ENCODE measurements at places on chromosomes 1 and 21.

DNA sequence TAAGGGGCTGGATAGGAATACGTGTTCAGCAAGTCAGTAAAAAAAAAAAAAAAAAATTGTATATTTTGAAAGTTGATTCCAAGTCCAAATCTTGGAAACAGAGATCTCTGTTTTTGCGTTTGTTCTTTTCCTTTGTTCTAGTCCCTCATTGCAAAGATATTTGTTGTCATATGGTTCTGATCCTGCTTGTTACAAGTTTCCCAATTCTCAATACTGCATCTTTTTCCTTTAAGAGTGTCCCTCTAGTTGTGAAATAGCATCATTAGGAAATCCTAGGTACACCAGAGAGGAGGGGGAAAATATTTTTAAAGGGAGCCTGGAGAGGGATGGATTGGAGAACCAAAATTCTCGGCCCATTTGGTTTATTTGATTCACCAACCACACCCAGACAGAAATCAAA, 152.2 kb upstream of the C1orf105 start:
- no peak for DNase-seq

GRCh38 chr1:87117761-87118368, 203.4 kb downstream of the HS2ST1 start:
- DNase-seq = peak; percentile 20

DNA sequence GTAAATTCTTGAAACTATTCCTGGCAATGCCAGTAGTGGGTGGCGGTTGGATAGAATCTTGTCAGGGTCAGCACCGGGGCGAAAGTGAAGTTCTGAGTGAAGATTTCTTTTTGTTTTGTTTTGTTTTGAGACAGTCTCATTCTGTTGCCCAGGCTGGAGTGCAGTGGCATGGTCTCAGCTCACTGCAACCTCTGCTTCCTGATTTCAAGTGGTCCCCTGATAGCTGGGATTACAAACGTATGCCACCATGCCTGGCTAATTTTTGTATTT, 33.3 kb downstream of the PCNT start:
- DNase-seq = no peak

GRCh38 chr1:198534548-198535418, 5.7 kb downstream of the ATP6V1G3 start:
- no peak for DNase-seq

DNA sequence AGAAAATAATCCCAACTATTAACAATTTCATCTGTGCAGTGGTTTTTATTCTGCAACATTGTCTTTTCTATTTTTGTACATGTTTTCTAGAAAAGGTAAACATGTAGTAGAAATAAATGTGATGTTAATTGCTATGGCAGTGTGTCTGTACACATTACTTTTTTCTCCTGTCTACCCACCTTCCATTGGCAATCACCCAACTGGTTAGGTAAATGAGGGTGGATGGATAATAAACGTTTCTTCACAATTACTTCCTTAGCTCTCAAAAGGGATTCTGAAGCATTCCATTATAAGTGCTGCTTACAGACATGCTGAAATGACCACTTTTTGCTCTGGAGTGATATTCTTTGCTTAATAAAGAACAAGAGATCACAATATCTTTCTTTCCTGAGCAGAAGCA, 61.4 kb downstream of the MAGI3 start:
- no peak for DNase-seq

- DNase-seq = no peak
These were observed 298.1 kb downstream of the TM2D1 start for GRCh38 chr1:61426885-61427284.

GRCh38 chr1:55235722-55236121, 20.6 kb upstream of the USP24 start:
- peak; percentile 68 for DNase-seq

DNA sequence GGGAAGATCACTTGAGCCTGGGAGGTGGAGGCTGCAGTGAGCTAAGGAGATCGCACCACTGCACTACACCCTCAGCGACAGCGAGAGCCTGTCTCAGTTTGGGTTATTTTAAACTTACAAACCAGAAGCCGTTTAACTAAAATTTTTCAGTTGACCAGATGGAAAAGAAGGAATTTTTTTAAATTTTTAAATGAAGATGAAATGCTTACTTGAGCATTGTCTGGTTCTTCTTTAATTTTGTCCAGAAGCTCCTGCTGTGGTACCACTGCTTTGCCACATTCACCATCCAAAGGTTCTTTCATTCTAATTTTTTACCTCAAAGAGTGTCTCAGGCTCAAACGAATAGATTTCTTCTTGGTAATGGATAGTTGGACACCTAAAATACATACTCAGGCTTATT, 1.4 kb downstream of the ZMYM6 start:
- no peak for DNase-seq
